H4 (cell line): ENCODE measurements at places on chromosomes 11 and 22. TPM values are rescaled to one million over a fixed set of nuclear protein-coding genes. Genes with fewer than 3 reads are reported as not detected.

DNA sequence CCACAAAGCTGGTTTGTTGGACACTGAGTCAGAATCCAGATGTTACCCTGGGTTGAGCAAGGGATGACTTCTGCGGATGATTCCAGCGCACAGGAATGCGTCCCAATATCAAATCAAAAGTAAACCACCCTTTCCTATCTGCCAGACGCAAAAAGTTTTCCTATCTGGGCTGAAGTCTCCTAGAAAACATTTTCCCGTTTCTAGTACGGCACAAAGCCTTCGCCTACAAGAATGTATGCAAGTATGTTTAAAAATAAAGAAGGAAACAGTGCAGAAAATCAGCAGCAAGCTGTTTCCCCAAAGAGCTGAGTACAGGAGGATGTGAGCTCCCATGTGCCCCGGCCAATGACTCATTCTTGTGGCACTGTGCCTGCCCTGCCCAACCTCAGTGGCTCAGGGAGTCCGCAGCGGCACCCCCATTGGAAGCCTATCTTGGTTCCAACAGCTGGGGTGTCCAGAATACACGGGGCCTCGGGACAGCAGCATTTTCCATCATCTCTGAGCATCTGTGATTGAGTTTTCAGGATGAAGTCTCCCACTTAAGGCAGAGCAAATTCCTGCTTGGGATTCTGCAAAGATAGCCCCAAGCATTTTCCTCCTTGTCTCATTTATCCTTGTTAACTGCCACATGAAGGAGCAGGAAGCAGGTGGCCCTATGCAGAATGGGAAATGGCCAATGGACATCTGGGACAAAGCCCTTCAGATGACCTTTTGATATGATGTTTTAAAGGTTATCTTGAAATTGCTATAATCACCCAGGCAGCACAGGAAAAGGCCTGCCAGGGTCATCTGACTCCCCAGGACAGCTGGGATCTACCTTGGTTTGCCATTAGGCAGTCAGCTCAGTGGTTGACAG is 17.5 kb downstream of the KCNJ5 start:
- DNase-seq: peak; percentile 70

DNA sequence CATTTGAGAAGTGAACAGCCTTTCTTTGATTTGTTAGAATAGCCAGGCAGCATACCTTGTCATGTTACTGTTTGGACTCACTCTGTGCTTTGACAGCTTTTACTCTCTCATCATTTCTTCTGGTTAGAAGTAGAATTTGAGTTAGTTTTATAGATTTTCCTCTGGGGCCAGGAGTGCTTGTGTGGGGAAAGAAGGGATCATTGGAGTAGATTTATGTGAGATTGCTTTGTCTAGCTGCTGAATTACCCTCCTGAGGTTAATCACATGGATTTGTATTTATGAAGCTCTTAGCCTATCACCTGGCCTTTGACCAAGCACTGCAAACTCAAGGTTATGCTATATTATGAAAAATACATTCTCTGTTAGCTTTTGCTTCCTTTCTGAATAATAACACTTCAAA is 54.3 kb downstream of the SWAP70 start:
- DNase-seq: no peak

Gene DEUP1
- not detected in 2 replicates for total RNA-seq

- DNase-seq: no peak
Observed at GRCh38 chr11:77752516-77752915, 68.0 kb downstream of the RSF1 start.

GRCh38 chr11:61474013-61474643 is 34.4 kb upstream of the LRRC10B start:
- no peak for DNase-seq

DNA sequence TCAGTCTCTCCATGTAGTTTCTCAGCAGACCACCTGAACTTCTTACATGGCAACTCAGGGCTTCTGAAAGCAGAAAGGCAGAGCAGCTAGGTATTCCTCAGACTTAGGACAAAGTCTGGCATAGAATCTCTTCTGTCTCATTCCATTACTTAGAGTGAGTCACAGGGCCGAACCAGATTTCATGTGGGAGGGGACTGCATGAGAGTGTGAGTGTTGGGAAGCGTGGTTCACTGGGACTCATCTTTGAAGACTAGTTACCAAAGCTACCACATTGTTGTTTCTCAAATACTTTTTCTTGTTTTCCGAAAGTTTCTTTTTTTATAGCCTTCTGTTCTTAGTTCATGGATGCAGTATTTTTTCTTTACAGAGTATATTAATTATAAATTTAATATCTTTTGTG is 36.1 kb upstream of the SCN3B start:
- DNase-seq: peak; percentile 26

DNA sequence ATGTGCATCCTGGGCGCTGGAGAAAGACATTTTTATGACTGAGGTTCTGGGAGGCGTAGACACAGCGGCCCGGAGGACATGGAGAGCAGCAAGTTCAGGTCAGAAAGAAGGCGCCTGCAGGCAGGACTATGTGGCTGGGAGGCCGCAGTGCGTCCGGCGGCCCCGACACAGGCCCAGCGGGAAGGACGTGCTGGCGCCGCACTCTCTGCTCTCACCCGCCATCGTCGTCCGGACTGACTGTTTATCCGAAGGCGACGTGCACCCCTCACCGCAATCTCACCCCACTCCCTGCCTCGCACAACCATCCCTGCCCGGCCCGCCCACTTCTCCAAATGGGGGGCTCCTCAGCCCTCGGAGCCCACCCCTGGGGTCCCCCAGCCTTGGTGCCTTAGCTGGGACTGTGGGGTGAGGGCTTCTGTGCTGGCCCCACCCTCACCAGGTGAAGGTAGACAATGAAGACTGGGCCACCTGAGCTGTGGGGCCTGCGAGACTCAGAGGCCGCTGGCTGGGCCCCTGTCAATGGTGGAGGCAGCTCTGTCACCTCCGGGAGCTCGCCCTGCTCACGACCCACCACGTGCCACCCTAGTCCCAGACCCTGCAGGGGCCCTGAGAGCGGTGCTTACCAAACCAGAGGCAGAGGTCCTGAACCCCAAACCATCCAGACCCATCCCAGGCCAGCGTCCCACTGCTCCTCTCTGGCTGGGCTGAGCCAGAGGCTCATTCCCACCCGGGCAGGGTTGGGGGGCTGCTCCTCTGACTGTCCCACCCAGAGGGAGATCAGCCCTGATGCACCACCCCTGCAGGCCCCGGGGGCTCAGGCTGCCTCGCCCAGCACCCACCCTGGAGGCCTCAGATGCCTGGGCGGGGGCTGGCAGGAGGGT is 16.2 kb upstream of the MUC5B start:
- no peak for DNase-seq

DNA sequence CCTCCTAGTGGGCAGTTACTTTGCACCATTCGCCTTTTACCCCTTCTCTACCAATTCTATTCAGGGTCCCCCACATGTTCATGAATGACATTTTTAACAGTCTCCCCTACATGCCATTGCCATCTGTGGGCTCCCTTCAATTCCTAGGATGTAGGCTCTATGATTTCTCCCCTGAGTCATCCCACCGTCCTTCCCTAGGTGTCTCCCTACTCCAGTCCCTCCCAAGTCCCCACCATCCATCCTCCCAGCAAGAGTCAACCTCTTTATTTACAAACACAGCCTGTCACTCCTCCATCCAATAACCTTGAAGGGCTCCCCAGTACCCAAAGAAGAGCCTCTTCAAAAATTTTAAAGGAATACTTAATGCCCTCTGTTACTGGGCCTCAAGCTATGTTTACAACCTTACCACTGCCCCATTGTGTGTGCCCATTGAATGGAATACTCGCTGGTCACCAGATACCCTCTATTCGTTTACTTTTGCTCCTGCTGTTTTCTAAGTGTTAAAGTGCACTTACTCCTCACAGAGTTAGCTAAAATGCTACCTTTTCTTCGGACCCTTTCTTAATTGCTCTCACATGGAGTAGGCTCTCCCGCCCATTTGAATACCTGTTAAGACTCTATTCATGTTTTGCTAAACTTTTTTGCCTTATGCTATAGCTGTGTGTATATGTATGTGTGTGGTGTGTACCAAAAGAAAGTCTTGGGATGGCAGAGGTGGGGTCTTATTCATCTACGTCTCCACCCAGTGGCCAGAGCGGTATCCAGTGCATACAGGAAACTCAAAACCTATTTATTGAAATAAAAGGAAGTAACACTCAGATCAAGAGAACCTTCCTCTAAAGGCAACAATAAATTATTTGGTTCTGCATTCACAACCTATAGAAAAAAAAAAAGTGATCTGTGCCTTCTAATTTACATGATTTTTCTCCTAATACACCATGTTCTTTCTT is 235.8 kb upstream of the CCDC90B start:
- no peak for DNase-seq

- DNase-seq: no peak
Observed at GRCh38 chr11:42465623-42466022, 846.2 kb upstream of the API5 start.

GRCh38 chr22:17429516-17429915 is 60.3 kb downstream of the CECR2 start:
- no peak for DNase-seq

Gene SSTR3
- not detected in 2 replicates for total RNA-seq

Gene SCN2B
- not detected in 2 replicates for total RNA-seq

Gene PLEKHB1
- 0.10 TPM in 1 of 2 replicates, not detected in the other for total RNA-seq

DNA sequence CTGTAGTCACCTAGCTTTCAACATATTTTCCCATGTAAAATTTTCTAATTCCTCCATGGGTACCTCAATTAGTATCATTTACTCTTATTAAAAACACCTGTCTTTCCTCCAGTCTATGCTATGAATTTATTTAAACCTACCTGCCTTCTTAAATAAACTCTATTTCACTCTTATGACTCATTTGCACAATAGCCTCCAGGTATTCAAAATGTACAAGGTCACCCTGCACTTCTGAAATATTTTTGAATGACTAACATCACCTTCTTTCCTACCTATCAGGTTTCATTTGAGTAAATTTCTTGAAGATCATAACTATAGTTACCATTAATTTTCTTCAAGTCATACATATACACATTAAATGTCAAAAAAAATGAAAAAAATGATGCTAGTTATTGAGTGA is 939.7 kb downstream of the DLG2 start:
- no peak for DNase-seq

- DNase-seq: no peak
Observed at GRCh38 chr11:4065601-4066377, 28.8 kb upstream of the RRM1 start.

GRCh38 chr22:41401781-41402648 is 20.3 kb downstream of the TEF start:
- DNase-seq: peak; percentile 83

Gene OR8J3
- not detected in 2 replicates for total RNA-seq

Gene HBG2
- 0.23 and 2.6 TPM in 2 replicates for total RNA-seq

GRCh38 chr11:65040847-65041622 is at the start of gene SAC3D1:
Gene SAC3D1, plus strand, starts transcription at chr11:65041210. Its CDS starts 83 bp downstream, at chr11:65041293.
- DNase-seq: peak; percentile 96

Gene IPO7
- total RNA-seq: 72.0 and 88.9 TPM in 2 replicates

DNA sequence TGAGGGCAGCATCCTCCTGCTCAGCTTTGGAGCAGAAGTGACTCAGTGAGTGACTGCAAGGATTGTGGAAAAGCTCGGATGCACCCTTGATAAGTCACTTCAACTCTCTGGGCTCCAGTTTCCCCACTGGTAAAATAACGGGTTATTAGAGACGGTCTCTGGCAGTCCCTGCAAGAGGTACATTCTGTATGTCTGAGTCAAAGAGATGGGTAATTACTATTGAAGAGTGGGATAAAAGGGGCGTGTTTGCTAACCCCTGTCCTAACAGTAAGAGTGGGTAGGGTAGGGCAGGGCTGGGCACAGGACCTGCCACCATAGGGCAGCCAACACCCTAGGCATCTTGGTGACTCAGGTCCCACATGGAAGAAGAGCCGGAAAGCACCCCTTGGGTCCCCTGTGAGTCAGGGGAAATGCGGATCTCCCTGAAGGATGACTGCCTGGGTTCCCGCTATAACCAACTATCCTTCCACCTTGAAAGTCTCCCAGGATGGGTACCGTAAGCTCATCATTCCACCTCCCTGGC is 7.3 kb upstream of the AHNAK start:
- DNase-seq: no peak
